ENCODE measurements at places on chromosomes 6 and 20.

- no peak for DNase-seq
Measured at GRCh38 chr6:62146954-62147853, 138.8 kb downstream of the KHDRBS2 start.

DNA sequence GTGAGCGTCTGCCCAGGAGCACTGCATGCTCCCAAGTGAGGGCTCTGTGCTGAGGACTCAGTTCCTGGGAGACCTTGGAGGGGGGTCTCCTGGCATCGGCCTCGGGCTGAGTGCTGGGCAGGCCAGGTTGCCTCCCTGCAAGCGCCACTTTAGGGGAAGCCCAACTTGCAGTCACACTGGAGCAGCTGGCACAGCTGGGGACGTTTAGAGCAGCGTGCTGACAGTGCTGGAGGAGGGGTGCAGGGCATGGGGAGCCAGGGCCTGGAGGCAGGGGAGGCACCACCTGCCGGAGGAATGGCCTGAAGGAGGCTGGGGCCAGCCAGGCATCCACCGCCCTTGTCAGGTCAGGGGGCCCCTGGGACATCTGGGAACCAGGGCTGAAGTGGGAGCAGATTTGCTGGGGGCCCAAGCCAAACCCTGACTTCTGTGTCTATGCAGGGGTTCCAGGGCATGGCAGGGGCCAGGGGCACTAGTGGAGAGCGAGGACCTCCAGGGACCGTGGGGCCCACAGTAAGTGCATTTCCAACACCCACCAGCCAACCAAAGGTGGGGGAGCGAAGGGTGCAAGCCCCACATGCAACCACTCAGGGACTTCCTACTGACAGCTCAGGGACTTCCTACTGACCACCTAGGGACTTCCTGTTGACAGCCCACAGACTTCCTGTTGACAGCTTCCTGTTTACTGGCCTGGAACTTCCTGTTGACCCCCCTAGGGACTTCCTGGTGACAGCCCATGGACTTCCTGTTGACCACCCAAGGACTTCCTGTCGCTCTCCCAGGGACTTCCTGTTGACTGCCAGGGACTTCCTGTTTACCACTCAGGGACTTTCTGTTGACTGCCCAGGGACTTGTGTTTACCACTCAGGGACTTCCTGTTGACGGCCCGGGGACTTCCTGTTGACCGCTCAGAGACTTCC lies 33.6 kb downstream of the COL20A1 start:
- no peak for DNase-seq

GRCh38 chr6:42829561-42830092 lies 47.8 kb downstream of the BICRAL start:
- no peak for DNase-seq

DNA sequence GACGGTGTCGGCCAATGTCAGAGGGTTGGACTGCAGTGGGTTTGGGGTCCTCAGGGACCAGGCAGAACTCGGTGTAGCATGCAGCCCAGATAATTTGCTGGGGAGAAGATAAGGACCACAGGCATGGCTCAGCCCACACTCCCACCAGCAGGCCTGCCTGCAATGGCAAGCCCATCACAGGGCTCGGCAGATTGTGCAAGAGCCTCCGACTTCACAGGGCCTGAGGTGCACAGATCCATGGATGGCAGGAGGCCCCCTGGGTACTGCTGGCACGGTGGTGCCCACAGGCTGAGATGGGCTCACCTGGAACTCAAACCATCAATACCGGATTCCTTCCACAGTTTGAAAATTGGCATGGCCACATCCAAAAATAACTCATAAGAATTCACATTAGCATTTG lies 180.3 kb downstream of the TTLL2 start:
- DNase-seq, result no peak

DNA sequence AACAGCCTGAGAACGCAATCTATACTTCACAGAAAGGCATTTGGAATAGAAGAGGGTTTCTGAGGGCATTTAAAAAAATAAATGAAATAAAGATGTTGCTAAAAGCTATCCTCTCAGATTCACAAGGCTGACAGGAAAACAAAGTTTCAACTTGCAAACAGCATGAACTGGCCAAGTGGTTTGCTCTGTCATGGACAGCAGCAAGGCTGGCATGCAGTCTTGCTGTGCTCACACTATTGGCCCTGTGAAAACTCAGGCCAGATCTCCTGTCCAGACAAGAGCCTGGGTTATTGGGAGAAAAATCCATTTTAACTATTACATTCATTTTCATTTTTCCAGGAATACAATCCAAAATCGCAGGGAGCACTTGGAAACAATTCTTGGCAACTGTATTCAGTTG lies 506.2 kb upstream of the SLC35B3 start:
- no peak for DNase-seq

DNA sequence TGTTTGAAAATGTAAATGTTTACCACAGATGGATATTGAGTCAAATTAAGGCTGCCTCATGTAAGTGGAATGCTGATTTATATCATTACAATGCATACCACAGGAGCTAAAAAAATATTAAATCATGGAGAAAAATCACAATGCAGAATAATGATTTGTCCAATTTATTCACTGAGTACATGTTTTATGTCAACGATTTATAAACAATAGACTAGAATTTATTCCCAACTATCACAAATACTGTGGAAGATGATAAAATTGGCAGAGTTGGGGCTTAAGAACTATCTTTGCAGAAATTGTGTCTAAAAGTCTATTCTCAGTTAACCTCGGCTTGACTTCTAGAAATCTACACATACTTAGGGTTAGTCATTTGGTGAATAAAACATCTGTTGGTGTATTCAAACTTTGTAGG lies 472.1 kb upstream of the MARCKS start:
- DNase-seq, result no peak

- DNase-seq, result no peak
Measured at GRCh38 chr6:141744971-141745370, 387.8 kb upstream of the GJE1 start.

GRCh38 chr6:149910721-149911151 lies 12.2 kb downstream of the RAET1G start:
- DNase-seq, result no peak

DNA sequence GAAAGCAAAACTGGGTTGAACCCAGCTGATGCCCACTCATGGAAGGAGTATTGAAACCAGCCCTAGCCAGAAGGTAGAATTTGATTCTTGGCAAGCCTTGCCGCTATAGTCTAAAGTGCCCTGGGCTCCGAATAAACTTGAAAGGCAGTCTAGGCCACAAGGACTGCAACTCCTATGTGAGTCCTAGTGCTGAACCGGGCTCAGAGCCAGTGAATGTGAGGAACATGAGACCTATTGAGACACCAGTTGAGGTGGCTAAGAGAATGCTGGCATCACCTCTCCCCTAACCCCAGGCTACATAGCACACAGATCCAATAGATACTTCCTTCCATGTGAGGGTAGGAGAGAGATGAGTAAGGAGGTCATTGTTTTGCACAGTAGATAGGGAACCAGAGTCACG lies 3.5 kb upstream of the DEFB110 start:
- DNase-seq, result peak; percentile 3
